ENCODE measurements at places on chromosomes 12 and 14. TPM values are rescaled to one million over a fixed set of nuclear protein-coding genes. Genes with fewer than 3 reads are reported as not detected.

MFAP5 gene
- 0.12 TPM for total RNA-seq

FAM186B gene
- total RNA-seq, result 0.07 TPM

PTPRB gene
- 0.69 TPM for total RNA-seq

DACT1 gene
- total RNA-seq, result 0.43 TPM

ABCD2 gene
- not detected for total RNA-seq
